NCI-H446 (cell line): ENCODE measurements at places on chromosomes 12 and 14.

DNA sequence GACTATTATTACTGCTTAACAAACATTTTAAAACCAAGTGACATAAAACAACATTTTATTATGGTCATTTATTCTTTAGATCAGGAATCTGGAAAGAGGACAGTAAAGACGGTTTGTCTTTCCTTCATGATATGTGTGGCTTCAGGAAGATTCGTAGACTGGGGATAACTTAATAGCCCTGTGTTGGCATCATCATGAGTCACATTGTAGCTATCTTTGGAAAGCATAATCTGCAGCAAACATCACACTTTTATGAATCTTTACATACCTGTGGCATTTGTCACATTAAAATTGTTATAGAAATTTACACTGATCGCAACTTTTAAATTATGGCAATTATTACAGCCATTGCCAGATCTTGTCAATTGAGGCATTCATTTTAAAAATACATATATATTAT, 397.1 kb downstream of the NOVA1 start:
- no peak for DNase-seq

DNA sequence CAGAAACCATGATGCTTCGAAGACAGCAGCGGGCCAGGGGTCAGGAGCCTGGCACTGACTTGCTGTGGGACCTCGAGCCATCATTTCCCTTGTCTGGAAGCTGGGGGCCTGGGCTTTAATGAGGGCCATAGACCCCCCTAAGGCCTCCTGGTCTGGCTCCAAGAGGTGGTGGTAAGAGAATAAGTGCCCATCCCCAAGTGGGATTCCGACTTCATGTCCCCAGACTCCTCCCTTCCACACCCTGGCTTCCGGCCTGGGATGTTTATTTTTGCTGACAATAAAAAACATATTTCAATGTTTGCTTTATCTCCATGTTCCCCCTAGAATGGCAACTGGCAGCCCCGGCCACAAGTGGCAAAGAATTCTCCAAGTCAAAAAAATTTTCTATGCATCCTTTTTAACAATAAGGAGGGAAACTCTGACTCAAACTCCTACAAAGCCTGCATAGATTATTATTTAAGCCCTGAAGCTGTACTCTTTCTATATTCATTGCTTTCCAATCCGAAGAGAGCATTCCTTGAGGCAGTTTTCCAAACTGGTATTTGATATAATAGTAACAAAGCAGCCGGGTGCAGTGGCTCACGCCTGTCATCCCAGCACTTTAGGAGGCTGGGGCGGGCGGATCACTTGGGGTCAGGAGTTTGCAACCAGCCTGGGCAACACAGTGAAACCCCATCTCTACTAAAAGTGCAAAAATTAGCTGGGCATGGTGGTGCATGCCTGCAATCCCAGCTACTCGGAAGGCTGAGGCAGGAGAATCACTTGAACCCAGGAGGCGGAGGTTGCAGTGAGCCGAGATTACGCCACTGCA, 84.0 kb downstream of the ITPK1 start:
- DNase-seq = no peak

- DNase-seq = no peak
Observed at GRCh38 chr12:88944397-88944796, 364.1 kb upstream of the KITLG start.

DNA sequence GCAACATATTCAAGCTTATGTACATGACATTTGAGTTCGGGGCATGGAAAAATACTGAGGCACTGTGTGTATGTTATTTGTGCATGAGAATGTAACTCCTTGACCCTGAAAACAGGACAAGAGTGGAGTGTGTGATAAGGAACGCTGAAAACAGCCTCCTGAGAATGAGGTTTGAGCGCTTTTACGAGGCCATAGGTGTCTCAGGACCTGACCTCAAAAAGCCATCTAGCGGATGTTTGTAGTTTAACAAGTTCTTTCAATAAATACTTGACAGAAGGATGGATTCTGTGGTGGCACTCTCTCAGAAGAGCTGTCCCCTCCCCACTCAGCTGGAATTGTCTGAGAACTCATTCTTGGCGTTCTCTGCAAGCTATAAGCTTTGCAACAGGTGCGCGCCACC, 350.5 kb upstream of the TMTC1 start:
- peak; percentile 11 for DNase-seq

DNA sequence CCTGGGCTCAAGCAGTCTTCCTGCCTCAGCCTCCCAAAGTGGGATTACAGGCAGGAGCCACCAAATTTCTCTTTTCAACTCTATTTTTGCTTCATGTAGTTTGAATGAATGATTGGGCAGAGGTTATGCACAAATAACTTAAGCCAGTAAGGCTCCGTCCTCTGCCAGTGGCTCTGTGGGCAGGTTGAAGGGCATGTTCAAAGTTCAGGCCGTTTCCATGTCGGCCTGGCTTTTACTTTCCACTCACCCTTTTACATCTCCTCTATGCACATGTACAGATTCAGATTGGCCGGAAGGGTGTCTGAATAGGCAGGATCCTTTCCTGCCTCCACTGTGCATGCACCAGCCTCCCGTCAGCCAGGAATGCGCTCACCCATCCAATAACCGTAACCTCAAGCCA, 132.3 kb downstream of the EML1 start:
- no peak for DNase-seq

DNA sequence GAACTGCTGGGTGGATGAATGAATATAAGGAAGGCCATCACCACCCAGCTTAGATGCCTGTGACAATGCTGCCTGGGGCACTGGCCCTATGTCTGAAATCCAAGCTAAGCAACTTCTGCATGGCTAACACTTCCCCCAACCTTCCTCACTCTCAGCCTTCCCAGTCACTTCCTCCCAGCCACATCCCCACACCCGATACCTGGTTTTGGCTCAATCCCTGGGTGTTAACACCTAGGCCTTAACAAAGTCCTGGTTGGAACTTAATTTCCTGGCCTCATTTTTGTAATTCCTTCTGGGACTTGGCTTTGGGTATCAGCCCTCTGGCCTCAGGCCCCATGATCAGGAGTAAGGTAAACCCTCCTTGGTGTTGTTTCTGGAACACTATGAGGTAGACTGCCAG, 110.0 kb downstream of the EFCAB11 start:
- no peak for DNase-seq

- no peak for DNase-seq
Observed at GRCh38 chr14:75793806-75794205, 132.8 kb downstream of the TTLL5 start.

- no peak for DNase-seq
Observed at GRCh38 chr14:100633406-100633805, 46.2 kb upstream of the BEGAIN start.

DNA sequence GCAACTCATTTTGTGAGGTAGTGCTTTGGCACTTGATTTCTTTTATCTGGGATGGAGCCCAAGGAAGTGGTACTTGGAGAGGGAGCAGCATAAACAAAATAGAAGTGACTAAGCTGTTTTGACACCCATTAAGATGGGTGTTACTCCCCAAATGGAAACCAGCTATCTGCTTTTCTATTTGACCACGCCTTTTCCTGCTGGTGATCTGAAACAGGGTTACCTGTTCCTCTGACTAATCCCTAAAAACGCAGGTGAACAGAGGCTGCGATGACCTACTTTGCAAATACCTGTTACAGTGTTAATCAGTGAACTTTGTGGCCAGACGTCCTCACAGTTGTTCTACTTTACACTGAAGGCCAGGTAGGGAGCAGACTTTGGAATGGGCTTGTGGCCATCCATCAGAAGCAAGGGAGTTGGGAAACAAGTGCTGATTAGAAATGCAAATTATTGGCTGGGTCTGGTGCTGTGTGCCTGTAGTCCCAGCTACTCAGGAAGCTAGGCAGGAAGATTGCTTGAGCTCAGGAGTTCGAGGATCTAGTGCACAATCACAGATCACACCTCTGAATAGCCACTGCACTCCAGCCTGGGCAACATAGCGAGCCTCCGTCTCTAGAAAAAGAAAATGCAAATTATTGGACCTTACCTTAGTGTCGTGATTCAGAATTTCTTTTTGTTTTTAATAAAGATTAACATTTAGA, 58.3 kb upstream of the HECTD1 start:
- peak; percentile 7 for DNase-seq

GRCh38 chr12:65602610-65603295, 221.5 kb upstream of the HMGA2 start:
- no peak for DNase-seq

- no peak for DNase-seq
Observed at GRCh38 chr12:46442738-46443137, 70.2 kb upstream of the SLC38A2 start.

- no peak for DNase-seq
Observed at GRCh38 chr14:41549821-41550607, 56.7 kb upstream of the LRFN5 start.

DNA sequence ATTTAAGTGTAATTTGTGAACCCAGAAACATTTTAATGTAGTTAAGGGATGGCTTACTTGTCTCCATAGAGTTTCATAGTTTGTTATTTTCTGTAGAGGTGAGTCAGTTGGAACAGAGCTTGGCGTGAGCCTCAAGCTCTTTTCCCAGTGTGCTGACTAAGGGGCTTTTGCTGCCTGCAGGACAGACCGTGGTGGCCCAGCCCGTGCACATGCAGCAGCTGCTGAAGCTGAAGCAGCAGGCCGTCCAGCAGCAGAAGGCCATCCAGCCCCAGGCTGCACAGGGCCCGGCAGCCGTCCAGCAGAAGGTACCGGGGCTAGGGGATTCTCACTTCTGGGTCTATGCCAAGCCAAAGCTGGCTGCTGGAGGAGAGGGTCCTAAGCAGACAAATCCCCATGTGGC, 76.9 kb downstream of the DDX51 start:
- no peak for DNase-seq

DNA sequence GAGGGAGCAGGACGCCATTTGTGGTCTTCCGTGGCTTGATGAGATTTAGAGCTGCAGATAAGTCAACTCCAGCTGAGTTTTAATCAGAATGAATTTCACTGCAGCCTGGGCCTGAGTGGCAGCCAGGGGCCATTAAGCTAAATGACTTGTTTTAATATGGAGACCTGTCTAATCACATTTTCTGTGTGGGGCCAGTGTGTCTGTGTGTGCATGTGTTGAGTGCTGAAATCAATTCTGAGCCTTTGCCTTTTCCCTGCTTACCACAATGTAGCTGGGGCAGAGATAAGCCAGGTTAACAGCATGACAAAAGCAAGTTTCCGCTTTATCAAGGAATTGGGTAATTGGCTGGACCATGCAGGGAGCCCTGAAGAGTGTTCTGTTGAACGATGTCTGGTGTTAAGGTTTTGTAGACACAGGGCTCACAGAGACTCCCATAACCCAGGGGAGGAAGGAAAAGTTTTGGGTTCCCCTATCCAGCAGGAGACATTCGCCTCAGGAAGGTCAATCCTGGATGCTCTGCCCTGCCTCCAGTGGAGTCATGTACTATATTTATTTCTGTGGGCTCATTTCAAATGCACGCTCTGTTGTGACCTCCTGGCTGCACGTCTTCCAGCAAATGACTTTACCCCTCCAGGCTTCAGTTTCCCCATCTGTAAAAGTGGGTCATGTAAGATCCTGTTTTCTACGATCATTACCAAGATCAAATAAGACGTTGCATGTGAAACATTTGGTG, 24.2 kb downstream of the RPH3A start:
- no peak for DNase-seq

- no peak for DNase-seq
Observed at GRCh38 chr14:94346841-94347240, 23.7 kb upstream of the SERPINA6 start.

- DNase-seq = no peak
Observed at GRCh38 chr12:111753144-111753881, 13.4 kb upstream of the ALDH2 start.

DNA sequence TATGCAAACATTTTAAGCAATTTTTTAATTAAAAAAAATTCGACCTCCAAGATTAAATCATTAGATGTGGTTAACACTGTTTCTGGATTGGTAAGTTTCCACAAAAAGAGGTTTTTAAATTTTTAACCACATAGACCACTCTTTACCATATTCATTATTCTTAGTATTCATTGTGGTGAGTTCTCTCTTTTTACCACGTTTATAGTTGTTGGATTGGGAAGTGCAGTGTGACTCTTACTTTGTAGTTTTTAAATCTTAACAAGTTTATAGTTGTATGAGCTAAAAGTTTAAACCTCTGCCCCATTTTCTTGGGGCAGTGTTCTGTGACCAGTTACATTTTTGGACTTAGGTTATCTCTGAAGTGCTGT, 8.6 kb downstream of the ATP2A2 start:
- DNase-seq = no peak

- DNase-seq = no peak
Observed at GRCh38 chr12:27252934-27253333, 8.8 kb downstream of the STK38L start.

GRCh38 chr12:64918801-64919200, 94.4 kb downstream of the TBC1D30 start:
- DNase-seq = no peak

- no peak for DNase-seq
Observed at GRCh38 chr12:51970904-51971646, 19.6 kb downstream of the ACVR1B start.

DNA sequence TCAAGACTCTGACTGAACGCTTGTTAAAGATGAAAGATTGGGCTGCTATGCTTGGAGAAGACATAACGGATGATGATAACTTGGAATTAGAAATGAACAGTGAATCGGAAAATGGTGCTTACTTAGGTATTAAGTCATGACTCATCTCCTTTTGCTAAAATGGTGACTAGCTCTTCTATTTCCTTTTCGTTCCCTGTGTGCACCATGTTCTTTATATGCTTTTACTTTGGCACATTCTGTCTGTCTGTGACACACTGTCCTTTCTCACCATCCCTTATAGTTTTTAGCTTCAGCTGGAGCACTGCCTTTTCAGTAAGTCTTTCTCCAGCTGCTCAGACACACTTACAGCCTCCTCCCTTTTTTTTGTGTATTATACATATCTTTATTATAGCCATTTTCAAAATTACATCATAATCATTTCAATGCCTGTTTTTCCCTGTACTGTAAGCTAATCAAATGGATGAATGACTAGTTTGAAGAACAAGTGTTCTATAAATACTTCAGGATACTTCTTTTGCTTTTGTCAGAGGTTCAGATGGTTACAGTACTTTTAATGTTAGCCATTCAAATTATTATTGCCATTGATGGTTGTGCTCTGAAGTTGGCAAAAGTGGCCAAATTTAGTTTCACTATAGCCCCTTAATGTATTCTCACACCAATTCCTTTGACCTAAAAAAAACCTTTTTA, 68.6 kb downstream of the MIA2 start:
- DNase-seq = no peak

- no peak for DNase-seq
Observed at GRCh38 chr12:124284368-124284767, 10.5 kb upstream of the RFLNA start.

DNA sequence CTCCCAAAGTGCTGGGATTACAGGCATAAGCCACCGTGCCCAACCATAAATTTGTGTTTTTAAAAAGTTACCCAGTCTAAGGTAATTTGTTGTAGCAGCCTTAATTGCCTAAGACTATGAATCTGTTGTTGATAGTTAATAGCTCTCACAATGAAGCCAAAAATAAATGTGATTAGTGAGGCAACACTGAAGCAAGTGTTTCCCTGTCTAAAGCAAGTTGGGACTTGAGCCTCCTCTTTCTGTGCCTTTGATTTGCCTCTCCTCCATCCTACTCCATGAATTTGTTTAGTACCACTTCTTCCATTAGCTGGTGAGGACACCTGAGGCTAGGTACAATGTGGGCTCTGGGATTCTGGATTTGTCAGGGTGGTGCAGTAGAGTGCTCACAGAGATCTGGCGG, 36.8 kb downstream of the DAAM1 start:
- no peak for DNase-seq

GRCh38 chr14:76112889-76113624, 38.7 kb upstream of the GPATCH2L start:
- DNase-seq = no peak
